ENCODE measurements at places on chromosomes 4 and X.

GRCh38 chrX:133985164-133985966 lies at the start of gene GPC3:
Gene GPC3, minus strand, starts transcription at chrX:133985594.
- peak; percentile 54 for DNase-seq

DNA sequence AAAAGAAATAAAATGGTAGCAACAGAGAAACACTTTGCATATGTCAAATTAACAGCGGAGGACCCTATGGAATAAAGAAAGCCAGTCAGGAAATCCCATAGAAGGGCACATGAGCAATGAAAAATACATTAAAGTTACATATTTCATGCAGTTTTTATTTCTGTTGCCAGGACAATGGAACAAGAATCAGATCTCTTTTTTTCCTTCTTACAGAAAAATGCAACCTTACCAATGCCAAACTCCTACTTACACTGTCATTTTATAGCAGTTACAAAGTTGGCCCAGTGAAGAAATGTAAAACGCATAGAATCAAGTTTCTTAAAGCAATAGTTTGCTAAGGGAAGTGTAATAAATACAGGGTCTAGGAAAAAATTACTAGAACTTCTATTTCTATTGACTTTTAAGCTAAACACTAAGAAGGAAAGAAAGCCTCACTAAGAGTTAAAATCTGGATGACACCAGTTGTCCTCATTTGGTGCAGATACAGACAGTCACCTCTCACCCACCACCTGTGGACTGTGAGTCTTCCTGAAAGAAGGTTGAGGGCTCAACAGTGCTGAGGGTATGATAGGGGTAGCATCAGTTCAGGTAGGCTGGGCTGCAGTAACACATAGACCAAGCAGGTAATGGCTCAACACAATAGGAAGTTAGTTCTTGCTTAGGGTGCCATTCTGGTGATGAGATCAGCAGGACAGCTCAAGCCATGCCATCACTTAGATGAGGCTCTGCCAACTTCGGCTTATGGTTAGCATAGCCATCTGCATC lies 224.6 kb downstream of the ANAPC10 start:
- no peak for DNase-seq

- DNase-seq: no peak
These were observed 55.5 kb upstream of the NYX start for GRCh38 chrX:41391606-41392005.

GRCh38 chrX:30821116-30821515 lies 67.9 kb downstream of the TAB3 start:
- no peak for DNase-seq

- DNase-seq: no peak
These were observed 78.4 kb downstream of the FAM9B start for GRCh38 chrX:8955511-8955910.

GRCh38 chrX:6674734-6675133 lies 139.8 kb upstream of the VCX3A start:
- no peak for DNase-seq

DNA sequence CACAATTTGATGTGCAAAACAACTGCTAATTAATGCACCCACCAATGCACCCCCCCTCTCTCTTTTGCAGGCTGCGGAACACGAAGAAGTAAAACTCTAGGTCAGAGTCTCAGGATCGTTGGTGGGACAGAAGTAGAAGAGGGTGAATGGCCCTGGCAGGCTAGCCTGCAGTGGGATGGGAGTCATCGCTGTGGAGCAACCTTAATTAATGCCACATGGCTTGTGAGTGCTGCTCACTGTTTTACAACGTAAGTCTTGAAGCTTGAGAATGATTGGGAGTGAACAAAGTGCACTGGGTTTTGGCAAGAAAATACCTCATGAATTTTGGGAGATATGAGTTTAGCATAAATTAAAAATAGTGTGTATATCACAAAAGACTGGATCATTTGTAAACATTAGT lies 28.9 kb downstream of the TMPRSS11E start:
- no peak for DNase-seq

DNA sequence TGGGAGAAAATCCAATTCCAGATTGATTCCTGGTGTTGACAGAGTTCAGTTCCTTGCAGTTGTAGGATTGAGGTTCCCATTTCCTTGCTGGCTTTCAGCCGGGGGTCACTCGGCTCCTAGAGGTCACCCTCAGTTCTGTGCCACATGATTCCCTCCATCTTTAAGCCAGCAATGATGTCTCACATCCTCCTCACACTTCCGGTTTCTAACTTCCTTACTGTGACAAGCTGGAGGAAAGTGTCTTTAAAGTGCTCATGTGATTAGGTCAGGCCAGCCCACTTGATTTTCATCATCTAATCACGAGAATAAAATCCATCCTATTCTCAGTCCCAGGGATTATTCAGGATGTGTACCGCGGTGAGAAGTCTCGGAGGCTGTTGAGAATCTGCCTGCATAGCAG lies 19.4 kb upstream of the SMIM31 start:
- no peak for DNase-seq

- DNase-seq: no peak
These were observed 233.5 kb upstream of the PSAPL1 start for GRCh38 chr4:7668271-7668670.

DNA sequence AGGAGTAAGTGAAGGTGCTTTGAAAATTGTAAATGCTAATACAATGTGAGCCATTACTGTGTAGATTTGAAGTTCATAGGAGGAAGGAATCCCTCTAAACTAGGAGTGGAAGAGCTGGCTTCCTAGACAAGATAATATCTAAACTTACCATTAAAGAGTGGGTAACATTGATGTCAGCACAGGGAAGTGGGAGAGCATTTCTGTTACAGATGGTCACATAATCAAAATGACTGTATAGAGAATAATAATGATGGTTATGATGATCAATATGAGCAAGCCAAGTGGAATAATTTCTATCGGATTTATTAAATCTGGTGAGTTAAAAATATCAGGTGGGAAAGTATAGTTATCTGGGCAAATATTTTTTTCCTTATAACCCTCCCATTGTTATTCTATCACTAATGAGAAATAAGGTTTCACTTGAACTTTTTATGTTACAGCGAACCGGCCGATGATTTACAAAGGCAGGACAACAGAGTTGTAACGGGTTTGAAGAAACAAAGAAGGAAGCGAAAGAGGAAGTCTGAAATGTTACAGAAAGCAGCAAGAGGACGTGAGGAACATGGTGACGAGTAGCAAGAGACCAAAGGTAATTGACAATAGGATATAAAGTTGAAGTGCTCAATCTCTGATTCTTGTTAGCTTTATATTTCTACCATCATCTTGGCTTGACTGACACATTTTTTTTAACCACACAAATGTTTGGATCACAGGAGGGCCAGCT lies 43.5 kb downstream of the FMR1NB start:
- no peak for DNase-seq

GRCh38 chr4:4534515-4535145 lies 7.2 kb downstream of the STX18 start:
- DNase-seq: no peak

DNA sequence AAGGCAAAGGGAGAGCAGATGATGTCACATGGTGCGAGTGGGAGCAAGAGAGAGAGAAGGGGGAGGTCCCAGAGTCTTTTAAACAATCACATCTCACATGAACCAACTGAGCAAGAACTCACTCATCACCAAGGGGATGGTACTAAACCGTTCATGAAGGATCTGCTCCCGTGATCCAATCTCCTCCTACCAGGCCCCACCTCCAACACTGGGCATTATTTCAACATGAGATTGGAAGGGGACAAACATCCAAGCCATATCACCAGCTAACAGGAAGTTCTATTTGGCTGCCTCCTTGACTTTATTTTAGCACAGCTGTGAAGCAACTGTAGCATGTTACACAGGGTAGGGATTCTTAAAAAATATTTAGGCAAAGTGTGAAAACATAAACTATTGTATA lies 102.5 kb downstream of the DDIT4L start:
- no peak for DNase-seq

GRCh38 chr4:81221303-81222081 lies 6.5 kb upstream of the PRKG2 start:
- no peak for DNase-seq

DNA sequence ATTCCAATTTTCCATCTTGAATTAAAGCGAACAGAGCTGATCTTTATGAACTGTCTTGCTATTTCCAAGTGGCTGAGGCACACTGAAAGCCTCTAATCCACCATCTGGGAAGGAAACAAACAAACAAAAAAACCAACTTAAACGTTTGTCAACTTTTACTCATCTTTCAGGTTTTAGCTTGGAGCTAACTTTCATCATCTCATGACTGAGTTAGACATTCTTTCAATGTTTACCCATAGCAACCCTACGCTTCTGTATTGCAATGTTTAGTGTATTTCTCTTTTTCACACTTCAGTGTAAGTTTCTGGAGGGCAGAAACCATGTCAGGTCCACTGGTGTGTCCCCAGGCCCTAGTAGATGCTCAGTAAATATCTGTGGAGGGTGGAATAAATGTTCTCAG lies 343.8 kb downstream of the GBA3 start:
- no peak for DNase-seq

- no peak for DNase-seq
These were observed 8.0 kb upstream of the FGFRL1 start for GRCh38 chr4:1003271-1004070.

DNA sequence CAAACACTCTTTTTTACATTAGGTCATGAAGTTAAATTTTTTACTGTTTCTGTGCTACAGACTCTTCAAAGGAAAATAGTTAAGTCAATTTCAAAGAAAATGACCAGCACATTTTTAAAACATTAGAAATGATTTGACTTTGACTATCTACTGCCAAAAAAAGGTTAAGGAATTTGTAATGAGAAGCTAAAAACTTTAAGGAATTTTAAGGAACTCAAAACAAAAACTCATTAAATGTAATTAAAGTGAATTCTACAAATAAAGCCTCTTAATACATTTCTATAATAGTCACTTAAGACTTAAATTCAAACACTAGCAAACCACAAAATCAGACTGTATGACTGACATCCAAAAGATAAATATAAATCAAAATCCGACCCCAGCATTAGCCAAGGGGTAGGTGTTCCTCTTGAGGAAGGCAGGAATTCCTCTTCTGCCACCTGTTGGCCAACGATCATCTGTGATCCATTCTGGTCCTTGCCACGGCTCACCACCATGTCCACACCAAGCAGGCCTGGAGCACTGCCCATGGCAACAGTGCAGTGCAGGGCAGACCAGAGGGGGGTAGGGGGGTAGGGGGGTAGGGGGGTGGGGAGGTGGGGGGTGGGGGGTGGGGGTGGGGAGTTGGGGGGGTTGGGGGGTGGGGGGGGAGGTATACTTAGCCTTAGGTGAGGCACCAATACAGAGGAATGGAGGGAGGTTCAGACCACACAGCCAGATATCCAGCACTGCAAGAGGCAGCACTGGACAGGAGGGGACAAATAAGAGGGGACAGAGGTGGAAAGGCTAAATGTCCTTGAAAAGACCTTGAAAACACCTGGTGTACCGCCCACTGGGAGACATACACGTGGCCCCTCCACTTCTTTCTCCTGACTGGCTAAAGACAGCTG lies 287.4 kb downstream of the CHIC1 start:
- DNase-seq: no peak

Measured in NCI-H2171 (cell line).